NB4 (cell line): ENCODE measurements at places on chromosomes 4 and X.

GRCh38 chr4:112704991-112705845 is 68.3 kb downstream of the LARP7 start:
- no peak for DNase-seq

DNA sequence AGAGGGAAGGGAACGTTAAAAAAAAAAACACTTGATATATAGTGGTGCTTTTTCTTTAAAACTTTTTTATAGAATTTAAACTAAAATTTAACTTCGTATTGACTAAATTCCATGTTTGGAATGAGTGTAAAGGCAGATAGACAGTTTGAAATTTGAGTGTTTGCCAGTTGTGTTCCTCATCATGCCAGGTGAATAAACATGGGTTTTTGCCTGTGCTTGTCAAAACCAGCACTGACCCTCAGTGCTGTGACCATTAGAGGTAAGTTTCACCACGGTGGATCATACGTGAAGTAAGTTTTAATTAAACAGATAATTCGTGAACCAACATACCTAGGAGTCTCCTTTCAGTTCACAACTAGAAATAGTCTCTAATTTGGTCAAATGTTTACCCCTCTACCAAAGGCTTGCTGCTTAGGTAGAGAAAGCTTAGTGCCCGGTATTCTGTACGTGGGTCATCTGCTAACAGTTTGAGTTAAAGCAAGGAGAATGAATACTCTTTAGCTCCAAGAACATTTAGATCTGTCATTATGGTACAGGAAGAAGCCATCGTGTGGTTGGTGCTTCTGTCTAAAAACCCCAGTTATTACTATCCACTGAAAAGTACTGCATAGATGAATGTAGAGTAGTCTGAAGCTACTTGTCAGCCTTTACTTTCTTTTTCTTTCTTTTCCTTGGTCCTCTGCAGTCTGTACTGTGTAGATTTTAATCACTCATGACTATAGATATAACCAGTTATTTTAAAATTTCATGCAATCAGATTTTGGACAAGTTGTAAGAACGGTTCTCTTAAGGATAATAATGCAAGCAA is 32.7 kb downstream of the KIAA0232 start:
- DNase-seq, result no peak

- DNase-seq, result no peak
These were observed 287.7 kb upstream of the MAD2L1 start for GRCh38 chr4:120354381-120354780.

DNA sequence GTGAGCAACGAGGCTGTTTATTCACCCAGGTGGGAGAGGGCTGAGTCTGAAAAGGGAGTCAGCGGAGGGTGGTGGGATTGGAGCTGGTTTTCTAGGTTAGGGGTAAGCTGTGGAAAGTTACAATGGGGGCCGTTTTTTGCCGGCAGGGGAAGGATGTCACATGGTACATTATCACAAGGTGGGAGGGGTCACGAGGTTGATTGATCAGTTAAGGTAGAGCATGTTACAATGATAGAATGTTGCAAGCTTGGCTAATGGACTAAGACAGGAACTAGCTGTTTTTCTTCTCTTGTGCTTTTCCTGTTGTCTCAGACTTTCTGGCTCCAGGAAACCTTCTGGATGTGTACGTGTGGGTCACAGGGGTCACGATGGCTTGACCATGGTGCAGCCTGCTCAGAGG is 536.3 kb upstream of the HTR2C start:
- no peak for DNase-seq

DNA sequence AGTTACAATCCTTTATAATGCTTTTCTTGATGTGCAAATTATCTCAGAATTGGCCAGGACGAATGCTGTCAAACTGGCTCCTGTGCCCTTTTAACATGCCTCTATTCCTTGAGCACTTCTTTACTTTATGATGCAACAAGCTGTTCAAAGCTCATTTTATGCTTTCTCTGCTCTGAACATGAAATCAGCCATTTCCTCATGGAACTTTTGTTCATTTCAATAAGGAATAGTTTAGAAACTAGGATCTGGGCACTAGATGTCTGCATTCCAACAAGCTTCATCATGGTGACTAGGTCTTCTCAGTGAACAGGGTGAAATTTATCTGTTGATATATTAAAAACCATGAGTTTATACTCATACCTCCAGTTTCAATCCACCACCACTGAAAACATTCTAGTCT is 87.3 kb upstream of the TEX13A start:
- DNase-seq, result no peak

- no peak for DNase-seq
These were observed 602 bp upstream of the SCARB2 start for GRCh38 chr4:76214177-76214675.

GRCh38 chr4:181741513-181741912 is 501.7 kb upstream of the TENM3 start:
- no peak for DNase-seq

DNA sequence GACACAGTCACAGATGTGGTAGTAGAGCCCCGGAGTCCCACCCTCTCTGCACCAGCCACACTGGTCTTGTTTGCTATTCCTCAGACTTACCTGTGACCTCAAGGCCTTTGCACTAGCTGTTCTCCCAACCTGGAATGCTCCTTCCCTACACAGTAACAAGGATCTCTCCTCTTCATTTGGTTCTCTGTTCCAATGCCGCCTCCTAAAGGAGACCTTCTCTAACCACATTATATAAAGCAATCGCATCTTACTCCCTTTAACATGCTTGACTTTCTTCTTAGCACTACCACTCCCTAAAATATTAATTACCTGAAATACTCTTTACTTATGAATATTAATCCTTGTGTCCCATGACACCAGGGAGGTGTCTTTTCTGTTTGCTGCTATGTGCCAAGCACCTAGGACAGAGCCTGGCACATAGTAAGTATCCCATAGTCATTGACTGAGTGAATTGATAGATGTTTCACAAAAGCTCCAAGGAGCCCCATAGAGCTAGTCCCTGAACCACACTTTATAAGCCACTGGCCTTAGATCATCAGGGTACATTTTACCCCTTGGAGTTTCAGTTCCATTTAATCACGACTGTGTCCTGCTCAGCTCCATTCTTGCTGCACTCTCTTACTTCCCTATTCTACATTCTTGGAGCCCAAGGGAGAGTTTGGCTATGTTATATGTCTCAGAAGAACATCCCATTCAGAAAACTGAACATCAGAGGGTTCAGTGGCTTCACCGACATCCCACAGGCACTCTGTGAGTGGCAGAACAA is 312.7 kb downstream of the RAB28 start:
- DNase-seq, result no peak

- no peak for DNase-seq
These were observed 591 bp upstream of the ACSL4 start for GRCh38 chrX:109733613-109734083.

GRCh38 chr4:53608649-53609048 is 17.4 kb upstream of the LNX1 start:
- DNase-seq, result no peak

GRCh38 chrX:24018809-24019208 is 8.2 kb downstream of the KLHL15 start:
- no peak for DNase-seq

- DNase-seq, result peak; percentile 27
These were observed 51.2 kb upstream of the TADA2B start for GRCh38 chr4:6991771-6992557.

GRCh38 chr4:139454111-139455045 is at the start of gene RAB33B:
Gene RAB33B, plus strand, starts transcription at chr4:139454121. Its CDS starts 75 bp downstream, at chr4:139454196.
- peak; percentile 9 for DNase-seq

DNA sequence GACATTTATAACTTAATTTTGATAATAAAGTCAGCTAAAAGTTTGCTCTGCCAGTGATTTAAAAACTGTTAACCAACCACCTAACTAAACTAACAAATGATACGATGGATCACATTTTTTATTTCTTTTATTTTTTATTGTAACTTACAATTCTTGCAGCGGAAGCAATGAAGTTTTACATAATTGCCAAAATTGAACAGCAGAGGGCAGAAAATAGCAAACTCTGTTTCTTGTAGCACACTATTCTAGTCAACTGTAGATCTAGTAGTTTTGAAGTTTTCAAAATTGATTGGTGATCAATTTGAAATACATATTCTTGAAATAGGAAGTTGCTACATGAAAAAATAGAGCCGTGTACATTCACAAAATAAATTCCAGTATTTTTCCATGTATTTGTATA is 2.8 kb upstream of the GRIA2 start:
- DNase-seq, result peak; percentile 22

GRCh38 chr4:176436293-176436973 is 116.7 kb downstream of the SPCS3 start:
- DNase-seq, result no peak

GRCh38 chr4:24516926-24517325 is 67.4 kb downstream of the DHX15 start:
- DNase-seq, result no peak

GRCh38 chr4:168386002-168386401 is 67.5 kb upstream of the DDX60 start:
- DNase-seq, result no peak

DNA sequence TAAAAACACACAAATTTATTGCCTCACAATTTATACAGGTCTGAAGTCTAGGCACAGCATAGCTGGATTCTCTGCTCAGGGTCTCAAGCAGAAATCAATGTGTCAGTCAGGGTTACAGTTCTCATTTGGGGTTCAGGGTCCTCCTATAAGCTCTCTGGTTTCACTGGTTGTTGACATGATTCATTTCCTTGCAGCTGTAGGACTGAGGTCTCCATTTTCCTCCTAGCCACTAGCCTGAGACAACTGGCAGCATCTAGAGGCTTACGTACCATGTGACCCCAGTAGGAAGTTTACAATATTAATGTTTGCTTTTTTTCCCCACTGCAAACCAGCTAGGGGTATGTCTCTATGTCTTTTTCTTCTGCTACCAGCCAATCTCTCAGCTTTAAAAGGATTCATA is 102.5 kb downstream of the CPEB2 start:
- no peak for DNase-seq

GRCh38 chr4:76896614-76897535 is 1.1 kb downstream of the SOWAHB start:
- no peak for DNase-seq

GRCh38 chrX:7027071-7027470 is 120.4 kb upstream of the STS start:
- no peak for DNase-seq

GRCh38 chrX:109487640-109488039 is 5.8 kb upstream of the GUCY2F start:
- peak; percentile 36 for DNase-seq

- DNase-seq, result no peak
These were observed 54.8 kb upstream of the GEMIN8 start for GRCh38 chrX:14084466-14084865.

DNA sequence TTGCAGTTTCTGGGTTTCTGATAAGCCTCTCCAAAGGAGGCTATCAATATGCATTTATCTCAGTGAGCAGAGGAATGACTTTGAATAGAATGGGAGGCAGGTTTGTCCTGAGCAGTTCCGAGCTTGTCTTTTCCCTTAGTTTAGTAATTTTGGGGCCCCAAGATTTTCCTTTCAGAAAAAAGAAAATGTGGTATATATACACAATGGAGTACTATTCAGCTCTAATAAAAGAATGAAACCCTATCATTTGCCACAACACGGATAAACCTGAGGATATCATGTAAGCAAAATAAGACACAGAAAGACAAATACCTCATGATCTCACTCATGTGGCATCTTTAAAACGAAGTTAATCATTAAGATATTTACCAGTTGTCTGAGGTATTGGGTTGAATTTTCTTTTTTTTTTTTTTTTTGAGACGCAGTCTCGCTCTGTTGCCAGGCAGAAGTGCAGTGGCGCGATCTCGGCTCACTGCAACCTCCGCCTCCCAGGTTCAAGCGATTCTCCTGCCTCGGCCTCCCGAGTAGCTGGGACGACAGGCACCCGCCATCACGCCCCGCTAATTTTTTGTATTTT is 540 bp downstream of the ZNF721 start:
- peak; percentile 17 for DNase-seq

GRCh38 chr4:145019346-145019745 is 78.7 kb downstream of the ANAPC10 start:
- no peak for DNase-seq

DNA sequence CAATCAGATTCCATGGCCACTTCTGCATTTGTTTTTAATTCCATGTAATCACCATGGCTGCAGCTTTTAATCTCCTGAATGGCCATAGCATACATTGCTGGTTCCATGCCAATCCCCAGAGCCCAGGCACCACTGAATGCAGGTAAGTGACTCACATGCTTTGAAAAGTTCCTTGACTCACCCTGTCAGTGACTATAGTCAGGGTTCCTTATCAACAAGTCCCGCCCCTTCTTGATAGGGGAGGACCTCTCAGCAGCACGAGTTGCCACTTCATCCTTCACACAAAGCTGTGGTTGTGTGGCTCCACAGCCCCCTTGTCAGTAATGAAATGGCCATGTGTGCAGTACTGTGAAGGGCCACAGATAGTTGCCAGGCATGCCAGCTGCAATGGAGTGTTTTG is 516.6 kb downstream of the PPARGC1A start:
- DNase-seq, result peak; percentile 11

DNA sequence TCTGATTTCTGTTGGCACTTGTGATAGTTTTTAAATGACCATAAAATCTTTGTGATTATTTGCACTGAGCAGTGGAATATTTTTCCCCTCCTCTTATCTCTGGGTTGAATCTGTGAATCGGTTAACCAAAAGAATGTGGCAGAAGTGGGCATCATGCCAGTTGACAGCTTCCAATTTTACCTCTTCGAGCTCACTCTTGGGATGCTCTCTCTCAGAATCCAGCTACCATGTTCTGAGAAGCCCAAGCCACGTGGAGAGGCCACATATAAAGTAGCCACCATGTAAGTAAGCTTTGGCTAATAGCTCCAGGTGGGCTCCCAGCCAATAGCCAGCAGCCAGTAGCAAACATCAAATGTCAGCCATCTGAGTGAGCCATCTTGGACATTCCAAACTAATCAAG is 12.9 kb upstream of the WDR19 start:
- no peak for DNase-seq
